ENCODE measurements at places on chromosomes 1 and 21.

DNA sequence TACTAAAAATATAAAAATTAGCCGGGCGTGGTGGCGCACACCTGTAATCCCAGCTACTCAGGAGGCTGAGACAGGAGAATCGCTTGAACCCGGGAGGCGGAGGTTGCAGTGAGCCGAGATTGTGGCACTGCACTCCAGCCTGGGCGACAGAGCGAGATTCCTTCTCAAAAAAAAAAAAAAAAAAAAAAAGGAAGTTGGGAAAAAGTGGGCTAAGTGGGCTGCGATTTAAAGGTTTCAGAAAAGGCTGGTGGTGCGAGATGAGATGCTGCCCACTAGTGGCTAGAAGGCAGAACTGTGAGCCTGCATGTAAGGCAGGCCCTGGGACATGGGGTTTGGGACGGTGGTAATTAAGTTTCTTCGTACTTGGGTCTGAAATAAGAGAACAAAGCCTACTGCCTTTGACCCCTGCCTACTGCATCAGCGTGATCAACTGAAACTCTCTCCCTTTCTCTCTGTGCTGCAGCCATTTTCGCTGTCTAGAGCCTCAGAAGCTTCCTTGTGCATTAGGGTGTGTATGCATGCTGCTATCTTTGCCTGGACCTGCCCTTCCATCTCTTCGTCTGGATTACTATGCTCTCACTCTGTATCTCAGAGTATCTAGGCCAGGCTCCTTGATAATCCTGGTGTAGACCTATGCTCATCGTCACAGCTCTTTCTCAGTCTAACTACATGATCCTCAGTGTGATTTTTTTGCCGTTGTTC lies 12.4 kb downstream of the FMOD start:
- DNase-seq = no peak

DNA sequence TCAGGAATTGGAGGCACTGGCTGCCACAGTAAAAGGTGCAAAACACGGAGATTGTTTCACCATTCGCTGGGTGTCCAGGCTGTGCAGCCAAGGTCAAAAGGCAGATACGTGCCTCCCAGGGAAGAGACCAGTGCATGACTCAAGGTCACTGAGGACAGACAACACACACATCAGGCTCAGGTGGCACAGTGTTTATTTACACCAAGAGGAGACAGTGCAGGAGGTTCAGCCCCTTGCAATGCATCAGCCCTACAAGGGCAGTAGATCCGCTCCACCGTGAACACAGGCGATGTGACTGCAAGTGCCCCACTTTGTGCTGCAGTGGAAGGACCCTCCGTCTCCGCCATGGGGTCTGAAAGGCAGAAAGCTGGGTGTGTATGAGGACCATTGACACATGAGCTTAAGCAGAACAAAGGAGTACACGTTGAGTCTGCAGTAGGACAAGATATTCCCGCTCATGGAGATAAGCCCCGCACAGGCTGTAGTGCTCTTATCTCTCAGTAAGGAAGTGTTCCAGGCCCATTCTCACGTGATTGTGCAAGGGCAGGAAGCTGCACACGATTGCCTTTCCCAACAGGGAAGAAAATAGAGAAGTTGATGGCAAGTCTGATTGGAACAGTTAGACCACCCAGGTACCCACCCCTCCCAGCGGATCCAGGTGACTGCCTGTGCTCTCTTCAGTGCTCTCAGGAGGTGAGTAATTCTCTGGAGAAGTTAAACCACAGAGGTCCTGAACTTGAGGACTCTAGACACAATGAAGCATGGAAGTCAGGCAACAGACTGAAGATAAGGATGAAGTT lies 37.5 kb upstream of the QSOX1 start:
- DNase-seq = no peak

DNA sequence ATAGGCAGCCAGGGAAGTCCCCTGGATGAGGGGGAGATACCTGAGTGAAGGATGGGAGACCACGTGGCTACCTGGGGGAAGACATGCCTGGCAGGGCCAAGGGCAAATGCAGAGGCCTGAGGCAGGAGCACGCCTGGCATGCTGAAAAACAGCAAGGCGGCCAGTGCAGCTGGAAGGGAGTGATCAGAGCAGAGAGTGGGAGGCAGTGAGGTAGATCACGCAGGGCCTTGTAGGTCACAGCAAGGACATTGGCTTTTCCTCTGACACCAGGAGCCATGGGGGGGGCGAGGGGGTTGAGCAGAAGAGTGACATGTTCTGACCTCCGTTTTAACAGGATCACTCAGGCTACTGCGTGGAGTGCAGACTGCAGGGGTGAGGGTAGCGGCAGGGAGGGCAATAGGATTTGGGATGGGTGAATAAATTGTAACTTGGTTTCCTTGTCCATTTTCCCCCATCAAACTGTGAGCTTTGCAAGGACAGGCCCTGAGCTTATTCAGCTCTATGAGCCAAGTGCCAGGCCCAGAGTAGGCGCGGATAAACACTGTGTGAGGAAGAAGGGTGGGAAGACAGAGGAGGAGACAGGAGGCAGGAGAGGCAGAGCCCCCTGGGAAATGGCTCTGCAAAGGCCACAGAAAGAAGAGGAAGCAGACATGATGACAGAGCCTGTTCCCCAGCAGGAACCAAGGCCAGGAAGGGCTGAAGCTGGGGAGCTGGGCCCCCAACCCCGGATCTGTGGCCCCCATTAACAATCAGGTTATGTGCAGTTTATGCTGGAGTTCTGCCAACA lies 16.6 kb downstream of the IFI6 start:
- no peak for DNase-seq

- no peak for DNase-seq
These were observed 207 bp upstream of the SVBP start for GRCh38 chr1:42817440-42817767.

- DNase-seq = no peak
These were observed 57.5 kb downstream of the BCL9 start for GRCh38 chr1:147598621-147599361.

- no peak for DNase-seq
These were observed 23.8 kb upstream of the KCNA10 start for GRCh38 chr1:110542725-110543124.

DNA sequence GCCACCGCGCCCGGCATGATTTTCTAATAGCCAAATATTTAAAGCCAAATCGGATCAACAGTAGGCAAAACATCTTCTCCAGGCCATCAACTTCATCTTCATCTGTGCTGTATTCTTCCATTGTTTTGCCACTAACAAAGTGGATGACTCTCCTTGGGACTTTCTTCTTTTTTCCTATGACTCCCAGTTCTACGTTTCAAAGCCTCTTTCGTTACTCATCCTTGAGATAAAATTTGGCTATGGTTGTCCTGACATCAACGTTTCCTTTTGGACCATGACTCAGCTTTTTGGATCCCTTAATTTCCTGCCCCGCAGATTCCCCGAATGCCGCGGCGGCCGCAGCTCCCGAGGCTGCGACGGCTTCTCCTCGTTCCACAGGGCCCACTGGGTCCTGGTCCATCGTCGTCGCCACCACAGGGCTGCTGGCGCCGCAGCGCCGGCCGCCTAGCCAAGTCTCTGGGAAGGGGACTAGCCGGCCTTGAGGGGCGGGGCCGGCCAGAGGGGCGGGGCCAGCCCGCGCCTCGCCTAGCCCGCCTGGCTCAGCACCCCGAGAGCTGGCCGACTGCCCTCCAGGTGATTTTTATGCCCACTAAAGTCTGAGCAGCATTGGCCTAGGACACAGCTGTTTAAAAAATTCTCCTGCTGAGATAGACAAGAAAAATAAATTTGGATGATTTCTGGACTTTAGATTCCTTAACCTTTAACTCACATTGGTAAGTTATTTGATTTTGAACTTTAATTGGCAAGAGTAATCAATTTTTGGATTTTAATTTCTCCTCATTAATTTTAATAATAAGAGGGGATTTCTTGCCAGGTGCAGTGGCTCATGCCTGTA lies 93.9 kb downstream of the ADCY10 start:
- DNase-seq = no peak

GRCh38 chr1:21814981-21815582 lies 3.0 kb downstream of the LDLRAD2 start:
- DNase-seq = no peak

- no peak for DNase-seq
These were observed 2.9 kb upstream of the INAVA start for GRCh38 chr1:200891774-200892157.

GRCh38 chr1:70790232-70790923 lies 257.2 kb downstream of the PTGER3 start:
- no peak for DNase-seq

GRCh38 chr1:100747771-100748170 lies 28.2 kb downstream of the VCAM1 start:
- no peak for DNase-seq
